ENCODE measurements at places on chromosomes 7 and 10. TPM values are rescaled to one million over a fixed set of nuclear protein-coding genes. Genes with fewer than 3 reads are reported as not detected.

DNA sequence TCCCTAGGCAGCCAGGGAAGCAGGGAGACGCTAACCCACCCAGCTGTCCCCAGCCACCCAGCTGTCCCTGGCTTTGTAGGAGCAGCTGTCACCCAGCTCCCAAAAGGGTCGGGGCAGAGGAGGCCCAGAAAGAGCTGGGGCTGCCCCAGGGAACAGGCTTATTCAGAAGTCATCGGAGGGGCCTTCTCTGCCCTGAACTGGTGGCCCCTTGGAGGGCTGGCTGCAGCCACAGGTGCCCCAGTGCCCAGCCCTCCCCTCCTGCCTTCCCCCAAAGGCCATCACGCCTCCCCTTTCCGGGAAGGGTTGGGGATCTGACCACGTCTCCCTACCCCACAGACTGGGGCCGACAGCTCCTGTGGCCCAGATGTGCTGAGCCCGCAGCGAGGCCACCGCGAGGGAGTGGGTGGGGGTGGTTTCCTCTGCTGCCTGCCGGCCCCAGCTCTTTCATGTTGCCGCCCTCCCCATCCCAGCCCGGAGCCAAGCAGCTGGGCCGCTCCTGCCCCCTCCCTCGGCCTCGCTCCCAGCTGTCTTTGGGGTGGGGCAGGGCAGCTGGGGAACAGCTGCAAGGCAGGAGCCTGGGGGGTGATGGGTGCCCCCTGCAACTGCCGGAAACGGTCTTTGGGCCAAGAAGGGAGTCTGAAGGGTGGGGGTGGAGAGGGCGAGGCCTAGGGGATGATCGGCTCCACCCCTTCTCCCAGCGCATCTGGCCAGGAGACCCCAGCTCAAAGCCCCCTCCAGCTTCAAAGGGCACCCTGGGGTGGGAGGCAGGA lies 16.8 kb downstream of the TRIM8 start:
- no peak overlapping the region for H3K27ac ChIP-seq
- H3K36me3 ChIP-seq, result peaks cover 7% of the 10 kb centered on the region
- peaks cover 28% of the 10 kb centered on the region for H3K4me1 ChIP-seq
- DNase-seq, result no peak
- H3K27me3 ChIP-seq, result no peaks in the 10 kb centered on the region

DNA sequence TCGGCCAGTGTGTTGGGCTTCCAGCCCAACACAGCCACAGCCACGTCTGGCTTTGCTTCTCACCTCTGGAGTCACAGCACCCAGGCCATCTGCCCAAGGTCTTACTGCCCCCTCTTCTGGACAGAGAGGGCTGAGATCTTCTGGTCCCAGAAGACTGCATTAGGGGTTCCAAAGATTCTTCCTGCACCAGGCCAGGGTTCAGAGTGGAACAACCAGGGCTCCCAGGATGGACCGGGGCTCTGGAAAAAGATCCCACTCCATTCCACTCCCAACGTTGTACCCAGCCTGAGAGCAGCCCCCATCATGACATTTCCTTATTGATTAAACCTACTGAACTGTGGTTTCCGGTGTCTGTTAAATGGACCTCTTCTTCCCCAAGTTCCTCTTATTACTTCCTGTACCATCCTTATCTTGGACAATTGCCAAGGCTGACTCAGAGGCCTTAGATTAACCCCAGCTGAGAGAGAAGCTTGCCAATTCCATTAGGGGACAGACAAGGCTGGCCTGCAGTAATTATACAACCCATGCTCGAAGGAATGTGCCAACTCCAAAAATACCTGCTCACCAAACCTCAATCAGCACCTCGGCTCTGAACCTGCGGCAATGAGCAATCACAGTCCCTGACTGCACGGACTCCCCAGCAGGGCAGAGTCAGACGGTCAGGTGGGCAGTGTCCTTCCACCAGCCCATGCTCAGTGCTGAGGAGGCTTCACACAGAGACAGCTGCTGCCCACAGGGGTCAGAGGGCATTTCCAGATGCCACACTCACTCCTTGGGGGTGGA lies 47.9 kb upstream of the NPFFR1 start:
- H3K36me3 ChIP-seq, result no peaks in the 10 kb centered on the region
- peak; percentile 19 for DNase-seq
- H3K4me3 ChIP-seq, result no peak overlapping the region
- no peaks in the 10 kb centered on the region for H3K4me1 ChIP-seq
- no peak overlapping the region for H3K27ac ChIP-seq

GRCh38 chr10:5999440-6000165 lies 22.3 kb upstream of the IL15RA start:
- no peak for DNase-seq
- no peak overlapping the region for H3K4me3 ChIP-seq
- peaks cover 3% of the 10 kb centered on the region for H3K27me3 ChIP-seq
- H3K27ac ChIP-seq, result no peak overlapping the region
- H3K4me1 ChIP-seq, result no peaks in the 10 kb centered on the region

ATRNL1 gene
- 5.1 TPM for total RNA-seq

GRCh38 chr7:70361821-70362220 lies 763.5 kb downstream of the AUTS2 start:
- H3K27ac ChIP-seq, result no peak overlapping the region
- H3K27me3 ChIP-seq, result no peaks in the 10 kb centered on the region
- H3K36me3 ChIP-seq, result no peaks in the 10 kb centered on the region
- no peaks in the 10 kb centered on the region for H3K4me1 ChIP-seq

AKR1C8 gene
- total RNA-seq, result not detected

DNA sequence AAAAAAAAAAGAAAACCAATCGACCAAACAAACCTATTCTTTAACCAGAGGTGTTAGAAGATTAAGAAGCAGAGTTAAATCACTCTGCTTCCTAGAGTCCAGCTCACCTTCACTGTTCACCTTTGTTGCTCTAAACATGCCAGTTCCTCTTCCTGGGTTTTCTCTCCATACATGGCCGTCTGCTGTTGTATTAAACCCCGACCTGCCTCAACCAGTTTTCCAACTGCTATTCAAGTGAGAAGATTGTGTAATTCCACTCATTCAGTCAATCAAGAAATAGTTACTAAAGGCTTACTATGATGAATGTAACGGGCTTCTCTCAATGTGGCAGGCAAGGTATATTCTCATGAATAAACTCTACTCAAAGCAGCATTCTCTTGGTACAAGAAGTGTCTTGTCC lies 8.8 kb downstream of the AASS start:
- no peaks in the 10 kb centered on the region for H3K36me3 ChIP-seq
- H3K27ac ChIP-seq, result no peak overlapping the region
- no peak for DNase-seq
- no peaks in the 10 kb centered on the region for H3K4me1 ChIP-seq
- no peak overlapping the region for H3K4me3 ChIP-seq
